8988T (cell line): ENCODE measurements at places on chromosomes 1 and 21.

DNA sequence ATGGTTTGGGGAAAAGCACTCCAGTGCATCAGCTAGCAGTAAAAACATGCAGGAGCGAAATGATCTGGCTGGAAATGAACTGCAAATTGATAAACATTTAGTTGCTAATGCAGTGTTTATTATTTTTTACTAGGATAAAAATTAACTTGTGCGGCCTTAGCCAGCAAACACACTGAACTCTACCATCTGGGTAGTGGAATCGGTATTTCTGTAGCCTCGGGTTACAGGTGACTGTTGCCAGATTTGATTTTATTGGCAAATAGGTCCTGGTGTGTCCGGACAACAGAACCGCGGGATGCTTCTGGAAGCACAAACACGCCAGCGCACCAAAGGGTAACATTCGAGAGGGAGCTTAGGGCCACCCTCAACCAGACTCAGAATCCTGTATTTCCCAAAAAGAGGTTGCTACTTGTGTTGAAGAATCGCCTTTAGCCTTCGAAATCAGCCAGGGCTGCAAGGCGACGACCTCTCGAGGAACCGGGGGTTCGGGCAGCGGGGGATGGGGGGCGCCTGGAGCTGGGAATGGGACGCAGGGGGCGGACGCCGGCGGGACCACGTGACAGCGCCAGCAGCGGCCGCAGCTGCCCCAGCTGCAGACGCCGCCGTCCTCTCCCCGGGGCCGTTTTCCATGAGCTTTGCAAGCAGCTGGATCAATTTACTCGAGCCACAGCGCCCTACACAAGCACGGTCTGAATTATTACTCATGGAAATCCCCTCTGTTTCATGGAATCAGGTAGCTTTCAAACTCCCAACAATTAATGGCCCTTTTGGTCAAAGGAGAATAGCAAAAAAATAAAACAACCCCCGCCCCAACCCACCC lies 158.8 kb downstream of the TOMM20 start:
- DNase-seq, result no peak

GRCh38 chr1:65317866-65318653 lies 8.7 kb downstream of the DNAJC6 start:
- DNase-seq, result no peak

DNA sequence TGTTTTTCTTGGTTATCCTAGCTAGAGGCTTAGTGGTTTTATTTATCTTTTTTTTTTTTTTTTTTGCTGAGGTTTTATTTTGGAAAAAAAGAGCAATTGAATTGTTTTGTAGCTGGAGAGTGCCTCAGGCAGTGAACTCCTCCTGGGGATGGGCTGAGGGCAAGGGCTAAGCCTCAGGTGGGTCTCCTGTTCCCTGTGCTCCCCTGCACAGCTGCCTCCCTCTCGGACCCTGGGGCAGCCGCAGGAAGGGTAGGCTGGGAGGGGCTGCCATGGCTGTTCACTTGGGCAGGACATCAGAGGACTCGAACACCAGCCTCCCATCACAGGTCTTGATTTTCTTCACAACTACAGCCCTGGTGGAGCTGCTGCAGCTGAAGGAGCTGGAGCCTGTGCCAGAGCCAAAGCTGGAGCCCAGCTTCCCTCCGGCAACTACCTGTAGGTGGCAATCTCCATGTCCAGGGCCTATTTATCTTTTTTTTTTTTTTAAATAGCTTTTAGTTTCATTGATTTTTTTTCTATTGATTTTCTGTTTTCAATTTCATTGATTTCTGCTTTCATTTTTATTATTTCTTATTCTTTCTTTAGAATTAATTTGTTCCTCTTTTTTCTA lies 28.9 kb downstream of the LEPR start:
- DNase-seq, result no peak

- no peak for DNase-seq
Measured at GRCh38 chr1:49204720-49205119, 428.0 kb upstream of the BEND5 start.

DNA sequence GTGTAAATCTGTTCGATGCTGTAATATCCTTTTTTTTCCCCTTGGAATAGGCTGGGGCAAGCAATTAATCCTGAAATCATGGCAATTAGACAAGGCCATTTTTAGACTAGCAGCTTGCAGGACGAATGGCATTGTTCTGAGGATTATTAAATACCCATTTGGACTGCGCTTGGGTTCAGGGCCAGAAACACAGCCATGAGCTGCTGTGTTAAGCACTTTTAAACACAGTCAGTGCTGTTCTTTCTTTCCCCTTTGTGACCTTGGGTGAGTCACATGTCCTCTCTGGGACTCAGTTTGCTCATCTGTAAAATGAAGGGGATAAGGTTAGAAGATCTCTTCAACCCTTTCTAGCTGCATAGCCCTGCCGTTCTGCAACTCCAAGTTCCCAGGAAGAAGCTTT lies 58.6 kb upstream of the C8B start:
- no peak for DNase-seq

DNA sequence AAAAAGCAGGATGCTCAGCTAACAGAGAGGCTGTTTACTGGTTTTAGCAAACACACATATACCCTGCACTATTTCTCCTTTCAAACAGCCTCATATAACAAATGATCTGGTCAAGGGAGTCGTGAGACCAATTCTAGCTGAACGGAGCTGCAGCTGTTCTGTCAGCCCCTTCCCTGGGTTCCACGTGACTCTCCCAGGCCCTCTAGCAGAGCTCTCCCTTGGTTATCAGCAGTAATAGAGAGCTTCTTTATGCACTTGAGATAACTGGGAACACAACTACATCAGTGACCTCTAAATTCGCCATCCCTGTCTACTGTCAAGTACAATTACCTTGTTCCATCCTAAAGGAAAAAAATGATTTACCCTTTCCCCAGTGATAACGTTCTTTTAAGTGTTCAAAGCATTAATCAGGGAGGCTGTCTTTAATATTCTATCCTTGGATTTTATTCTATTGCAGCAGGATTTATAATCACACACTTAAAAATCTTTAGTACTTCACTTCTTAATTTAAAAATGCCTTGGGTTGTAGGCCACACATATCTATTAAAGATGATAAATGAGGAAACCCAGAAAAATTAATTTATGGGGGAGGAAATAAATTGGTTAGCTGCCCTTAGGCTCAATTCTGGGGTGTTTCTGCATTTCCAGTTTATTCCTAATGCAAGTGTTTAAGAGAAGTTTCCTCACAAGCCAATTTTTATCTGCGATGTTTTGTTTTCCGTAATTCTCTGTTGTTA lies 28.2 kb downstream of the PTGER3 start:
- no peak for DNase-seq

GRCh38 chr1:100629391-100629790 lies 90.2 kb upstream of the VCAM1 start:
- DNase-seq, result no peak

GRCh38 chr1:84736445-84736844 lies 46.2 kb upstream of the SSX2IP start:
- DNase-seq, result no peak

DNA sequence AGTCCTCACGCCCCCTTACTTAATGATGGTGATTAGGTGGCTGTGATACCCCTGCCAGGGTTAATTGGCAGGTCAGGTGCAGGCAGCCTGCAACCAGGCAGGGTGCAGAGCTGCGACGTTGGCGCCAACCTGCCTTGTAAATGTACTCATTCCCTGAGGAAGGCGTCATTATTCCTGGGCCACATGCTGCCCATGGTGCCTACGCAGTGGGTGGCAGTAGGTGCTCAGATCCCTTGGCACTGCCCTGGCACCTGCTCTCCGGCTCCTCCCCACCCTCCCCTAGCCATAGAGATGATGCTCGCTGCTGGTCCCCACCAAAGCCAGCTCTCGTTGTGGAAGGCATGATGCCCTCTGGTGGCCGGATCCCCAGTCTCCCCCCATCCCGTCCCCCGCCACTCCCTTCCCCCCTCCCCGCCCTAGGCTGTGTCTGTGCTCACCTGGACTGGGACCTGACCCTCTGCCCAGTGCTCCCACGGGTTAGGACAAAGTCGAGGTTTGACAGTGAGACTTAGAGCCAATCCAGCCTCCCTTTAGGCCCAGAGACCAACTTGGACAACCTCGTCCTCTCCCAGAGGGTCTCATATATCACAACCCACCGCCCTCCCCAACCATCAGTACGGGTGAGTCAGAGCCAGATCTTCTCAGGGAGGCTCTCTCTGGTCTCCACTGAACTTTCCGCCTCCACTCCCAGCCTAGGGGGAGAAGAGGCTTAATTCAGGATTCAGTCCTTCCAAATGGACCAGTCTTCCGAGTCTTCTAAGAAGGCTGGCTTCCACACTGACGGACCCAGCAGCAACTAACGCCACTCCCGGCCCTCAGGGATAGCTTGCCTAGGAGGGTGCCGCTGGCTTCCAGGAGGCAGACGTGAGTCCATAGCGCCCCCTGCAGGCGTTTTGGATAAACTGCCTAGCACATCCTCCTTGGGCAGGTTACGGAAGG lies 5.7 kb downstream of the KRTCAP2 start:
- peak; percentile 83 for DNase-seq

DNA sequence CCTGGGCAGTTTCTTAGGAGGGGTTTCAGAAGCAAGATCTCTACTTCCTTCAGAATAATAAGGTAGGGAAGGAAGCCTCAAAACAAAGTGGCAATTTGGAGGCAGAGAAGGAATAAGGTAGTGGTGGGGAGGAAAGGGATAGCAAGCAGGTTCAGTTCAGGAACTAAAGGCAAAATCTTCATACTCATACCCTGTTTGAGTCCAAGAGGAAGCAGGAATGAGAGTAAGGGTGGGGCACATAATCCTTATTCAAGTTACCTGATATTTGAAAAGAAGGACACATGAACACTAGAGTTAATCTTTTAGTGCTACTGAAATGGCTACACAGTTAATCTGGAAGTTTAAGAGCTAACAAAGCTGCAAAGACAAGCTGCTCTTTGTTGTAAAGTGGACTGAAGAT lies 8.4 kb upstream of the RBM8A start:
- no peak for DNase-seq

GRCh38 chr21:43736224-43736883 lies 17.4 kb downstream of the PDXK start:
- no peak for DNase-seq

GRCh38 chr1:58883888-58884482 lies 100.1 kb upstream of the JUN start:
- no peak for DNase-seq
